ENCODE measurements at places on chromosomes 13 and 19.

- no peak for DNase-seq
Measured at GRCh38 chr13:87810391-87810801, 139.2 kb downstream of the SLITRK5 start.

DNA sequence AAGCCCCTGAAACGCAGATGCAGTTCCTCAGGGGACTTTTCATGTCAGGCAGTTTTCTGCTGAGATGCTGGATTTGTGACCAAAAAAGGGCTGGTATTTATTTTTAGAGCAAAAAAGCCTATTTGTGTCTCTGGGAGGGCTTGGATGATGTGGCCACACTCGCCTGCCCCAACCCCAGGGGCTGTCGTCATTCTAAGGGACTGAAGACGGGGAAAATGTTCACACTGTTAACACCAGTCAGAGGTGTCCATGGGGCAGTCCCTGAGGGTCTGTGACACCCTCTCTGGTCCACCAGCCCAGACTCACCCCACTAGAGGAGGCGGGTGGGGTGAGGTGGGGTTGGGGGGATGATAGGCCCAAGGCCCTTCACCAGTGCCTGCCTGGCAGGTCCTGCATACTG is 15.9 kb upstream of the EPHX3 start:
- DNase-seq, result no peak

DNA sequence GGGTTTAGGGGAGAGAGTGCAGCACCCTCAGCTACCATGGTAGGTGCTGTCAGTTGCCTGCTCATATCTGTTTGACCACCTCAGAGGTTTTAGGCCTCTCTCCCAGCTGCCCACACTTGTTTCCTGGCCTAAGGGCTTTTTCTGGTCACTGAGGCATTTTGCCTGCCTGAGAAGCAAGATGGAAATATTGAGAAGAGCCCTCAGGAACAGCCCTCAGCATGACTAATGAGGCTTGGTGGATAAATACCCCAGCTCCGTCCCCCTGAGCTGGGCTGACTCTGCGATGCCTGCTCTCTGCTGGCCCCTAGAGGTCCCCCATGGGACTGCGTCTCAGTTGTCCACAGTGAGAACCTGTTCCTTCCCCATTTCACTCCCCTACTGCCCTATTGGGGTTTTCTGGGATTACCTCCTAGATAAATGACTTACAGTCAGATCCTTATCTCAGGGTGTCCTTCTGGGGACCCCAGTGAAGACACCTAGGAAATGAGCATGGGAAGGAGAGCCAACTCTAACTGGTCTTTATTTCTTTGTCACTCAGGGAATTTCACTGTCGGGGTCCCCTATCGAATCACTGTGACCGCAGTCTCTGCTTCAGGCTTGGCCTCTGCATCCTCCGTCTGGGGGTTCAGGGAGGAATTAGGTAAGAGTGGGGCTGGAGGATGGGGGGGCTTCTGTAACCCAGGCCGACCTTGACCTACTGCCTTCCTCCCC is 13.3 kb downstream of the PALM3 start:
- peak; percentile 4 for DNase-seq

- peak; percentile 33 for DNase-seq
Measured at GRCh38 chr19:46840498-46840942, 10.1 kb downstream of the AP2S1 start.

DNA sequence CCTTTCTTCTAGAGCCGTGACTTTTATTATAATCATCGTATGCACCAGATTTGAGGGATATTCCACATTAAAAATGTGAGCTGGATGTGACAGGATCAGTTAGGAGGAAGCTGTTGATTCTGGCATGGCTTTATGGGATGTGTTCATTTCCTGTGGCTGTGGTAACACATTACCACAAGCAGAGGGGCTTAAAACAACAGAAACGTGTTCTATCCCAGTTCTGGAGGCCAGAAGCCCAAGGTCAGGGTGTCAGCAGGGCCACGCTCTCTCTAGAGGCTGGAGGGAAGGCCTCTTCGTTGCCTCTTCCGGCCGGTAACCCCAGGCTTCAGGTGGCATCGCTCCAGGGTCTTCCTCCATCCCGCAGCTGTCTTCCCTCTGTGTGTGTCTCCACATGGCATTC is 14.5 kb downstream of the MED25 start:
- DNase-seq, result no peak

All from NCI-H1105 (cell line).